Glutamatergic neuron (in vitro differentiated cells): ENCODE measurements at places on chromosomes 1 and 21. TPM values are rescaled to one million over a fixed set of nuclear protein-coding genes. Genes with fewer than 3 reads are reported as not detected.

LMNA gene
- 47.7 TPM for total RNA-seq

- H3K27me3 ChIP-seq, result peaks cover 3% of the 10 kb centered on the region
- no peak for DNase-seq
- H3K4me1 ChIP-seq, result no peaks in the 10 kb centered on the region
- H3K36me3 ChIP-seq, result peaks cover 28% of the 10 kb centered on the region
These were observed 27.4 kb upstream of the KCNJ15 start for GRCh38 chr21:38229260-38229877.

HES5 gene
- total RNA-seq, result 21.2 TPM

GRCh38 chr1:178241837-178242236 is 147.9 kb downstream of the RASAL2 start:
- H3K36me3 ChIP-seq, result peaks cover under 1% of the 10 kb centered on the region
- no peaks in the 10 kb centered on the region for H3K27me3 ChIP-seq
- no peak overlapping the region for H3K27ac ChIP-seq
- H3K4me1 ChIP-seq, result no peaks in the 10 kb centered on the region
- H3K4me3 ChIP-seq, result no peak overlapping the region

DNA sequence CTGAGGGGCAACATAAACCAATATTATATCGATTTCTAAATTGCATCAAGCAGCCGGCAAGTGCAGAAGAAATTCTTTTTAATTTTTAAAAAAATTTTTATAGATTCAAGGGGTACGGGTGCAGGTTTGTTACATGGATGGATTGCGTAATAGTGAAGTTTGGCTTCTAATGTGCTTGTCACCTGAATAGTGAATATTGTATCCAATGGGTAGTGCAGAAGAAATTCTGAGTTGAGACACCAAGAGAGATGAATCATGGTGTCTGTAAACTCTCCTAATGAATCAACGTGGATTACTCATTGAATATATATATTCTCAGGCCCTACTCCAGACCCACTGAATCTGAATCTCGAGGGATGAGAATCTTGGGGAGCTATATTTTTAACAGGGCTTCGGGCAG is 253.7 kb upstream of the FOXD3 start:
- no peak overlapping the region for H3K4me3 ChIP-seq
- H3K36me3 ChIP-seq, result no peaks in the 10 kb centered on the region
- DNase-seq, result no peak
- H3K27ac ChIP-seq, result no peak overlapping the region
